Activated CD4-positive, alpha-beta T cell treated with anti-CD3 and anti-CD28 coated beads for 1 hour (primary cell): ENCODE measurements at places on chromosomes 1 and 21.

DNA sequence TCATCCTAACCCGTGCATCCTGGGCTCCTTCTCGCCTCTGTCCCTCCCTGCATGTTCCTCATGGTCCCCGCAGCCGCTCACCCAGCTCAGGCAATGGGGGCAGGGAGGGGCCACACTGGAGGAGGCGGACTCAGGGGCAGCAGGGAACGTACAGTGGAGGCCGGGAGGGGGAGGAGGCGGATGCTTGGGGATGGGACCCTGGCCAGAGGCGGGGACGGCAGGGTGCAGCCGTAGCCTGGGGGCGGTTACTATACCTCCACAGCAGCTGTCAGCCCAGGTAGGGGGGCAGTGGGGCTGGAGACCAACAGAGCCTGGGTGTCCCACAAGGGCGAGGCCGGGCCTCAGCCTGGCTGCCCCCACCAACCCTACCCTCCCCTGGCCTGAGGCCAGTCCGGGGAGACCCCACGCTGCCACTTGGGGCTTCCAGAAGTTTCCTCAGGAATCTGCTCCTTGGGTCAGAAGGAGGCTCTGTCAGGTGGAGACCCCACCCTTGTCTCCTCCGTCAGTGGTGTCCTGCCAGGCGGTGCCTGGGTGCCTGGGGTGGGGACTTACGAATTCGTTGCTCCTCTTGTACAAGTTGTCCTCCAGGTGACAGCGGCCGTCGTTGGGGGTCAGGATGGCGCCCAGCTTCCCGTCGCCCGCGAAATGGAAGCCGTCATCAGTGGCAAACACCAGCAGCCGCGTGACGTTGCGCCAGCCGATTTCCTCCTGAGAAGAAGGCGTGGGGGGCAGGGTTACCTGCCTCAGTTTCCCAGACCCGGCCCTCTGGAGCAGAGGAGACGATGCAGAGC is 20.7 kb downstream of the ITGB2 start:
- no peak for DNase-seq

DNA sequence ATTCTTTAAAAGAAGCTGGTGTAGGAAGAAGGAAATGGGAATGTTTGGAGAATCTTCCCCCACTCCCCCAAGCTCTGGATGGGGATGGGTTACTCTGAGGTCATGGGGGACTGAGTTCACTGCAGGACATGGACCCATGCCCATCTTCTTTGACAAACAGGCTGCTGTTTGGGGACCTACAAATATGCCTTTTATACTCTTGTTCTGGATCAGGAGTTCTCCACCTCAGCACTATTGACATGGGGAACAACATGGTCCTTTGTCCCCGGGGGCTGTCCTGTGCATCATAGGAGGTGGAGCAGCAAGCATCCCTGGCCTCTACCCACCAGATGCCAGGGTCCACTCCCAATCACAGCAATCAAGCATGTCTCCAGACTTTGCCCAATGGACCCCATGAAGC is 365.8 kb upstream of the C1orf174 start:
- no peak for DNase-seq

DNA sequence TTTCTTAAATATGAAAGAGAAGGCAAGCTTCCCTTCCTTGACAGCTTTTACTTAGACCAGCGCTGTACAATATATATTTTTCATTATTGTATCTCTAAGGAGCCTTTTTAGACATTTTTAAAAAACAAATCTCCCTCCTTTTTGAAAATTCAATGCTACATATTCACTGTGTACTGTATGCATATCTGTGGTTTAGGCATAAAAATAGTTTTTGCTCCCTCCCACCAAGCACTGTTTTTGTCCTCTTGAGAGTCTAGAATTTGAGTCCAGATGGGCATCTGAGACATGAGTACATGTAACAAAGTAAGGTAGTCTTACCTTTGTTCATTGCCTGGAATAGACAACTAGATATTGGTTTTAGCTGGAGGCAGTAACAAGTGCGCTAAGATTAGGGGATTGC is 488.5 kb upstream of the RUNX1 start:
- DNase-seq, result no peak

- DNase-seq, result no peak
These were observed 8.3 kb upstream of the CHD5 start for GRCh38 chr1:6188466-6188865.

GRCh38 chr1:208917723-208918122 is 665.8 kb upstream of the CAMK1G start:
- DNase-seq, result no peak

DNA sequence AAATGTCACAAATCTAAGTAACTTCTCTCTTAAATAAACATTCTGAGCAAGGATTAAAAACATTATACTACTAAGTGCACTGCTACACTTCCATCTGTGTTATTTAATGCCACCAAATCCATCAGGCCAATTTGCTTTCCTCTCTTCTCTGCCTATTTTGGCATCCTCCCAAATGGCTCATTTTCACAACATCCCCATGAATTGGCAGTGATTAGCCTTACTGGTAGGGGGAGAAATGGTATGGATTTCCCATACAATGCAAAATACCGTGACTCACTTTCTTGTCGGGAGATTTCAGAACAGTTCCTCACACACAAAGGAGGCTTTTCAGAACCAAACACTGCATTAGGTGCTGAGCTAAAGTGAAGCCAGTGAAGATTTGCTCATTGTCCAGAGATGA is 195.7 kb downstream of the MIS18A start:
- DNase-seq, result no peak

DNA sequence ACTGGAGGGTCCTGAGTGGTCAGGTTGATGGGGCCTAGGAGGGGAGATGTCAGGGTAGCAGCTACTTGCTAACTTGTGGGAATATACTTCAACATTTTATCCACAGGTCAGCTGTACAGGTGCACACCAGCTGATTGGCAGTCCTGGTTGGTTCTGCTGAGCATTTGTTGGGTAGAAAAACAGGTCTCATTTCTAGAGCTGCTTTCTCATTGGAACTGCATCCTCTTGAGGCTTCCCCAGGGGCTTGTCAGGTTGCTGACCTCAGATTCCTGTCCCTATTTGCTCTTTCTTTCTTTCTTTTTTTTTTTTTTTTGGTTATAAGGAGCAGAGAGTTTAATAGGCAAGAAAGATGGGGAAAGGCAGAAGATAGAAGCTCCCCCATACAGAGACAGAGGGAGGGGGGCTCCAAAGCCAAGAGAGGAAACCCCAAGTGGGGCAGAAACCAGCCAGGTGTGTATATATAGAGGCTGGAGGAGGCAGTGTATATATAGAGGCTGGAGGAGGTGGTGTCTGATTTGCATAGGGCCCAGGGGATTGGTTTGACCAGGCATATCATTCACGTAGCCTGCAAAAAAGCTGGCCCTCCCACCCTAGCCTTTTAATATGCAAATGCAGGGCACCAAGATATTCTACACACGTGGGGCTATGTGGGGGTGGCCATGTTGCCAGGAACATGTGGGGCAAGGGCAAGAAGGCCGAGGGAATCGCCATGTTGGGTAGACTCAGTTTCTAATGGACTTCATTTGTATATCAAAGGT is 57.3 kb upstream of the STUM start:
- DNase-seq, result no peak

- DNase-seq, result no peak
These were observed 28.7 kb upstream of the ARTN start for GRCh38 chr1:43904660-43905551.

- DNase-seq, result peak; percentile 92
These were observed 1.6 kb upstream of the MMP23B start for GRCh38 chr1:1630191-1630964.

DNA sequence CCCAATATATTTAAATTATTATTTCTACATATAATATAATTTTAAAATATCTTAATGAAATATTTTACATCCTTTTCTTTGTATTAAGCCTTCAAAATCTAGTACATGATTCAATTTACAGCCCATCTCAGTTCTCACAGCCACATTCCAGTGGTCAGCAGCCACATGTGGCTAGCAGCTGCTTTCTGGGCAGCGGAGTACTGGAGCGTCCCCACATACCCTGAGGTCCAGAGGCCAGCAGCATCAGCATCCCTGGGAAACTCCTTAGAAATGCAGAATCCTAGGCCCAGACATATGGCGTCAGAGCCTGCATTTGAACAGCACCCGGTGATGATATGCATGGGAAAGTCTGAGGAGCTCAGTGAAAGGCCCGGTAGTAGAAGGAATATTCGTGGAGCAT is 8.6 kb upstream of the LHX4 start:
- no peak for DNase-seq

- no peak for DNase-seq
These were observed 2.9 kb downstream of the COL9A2 start for GRCh38 chr1:40313958-40314720.

DNA sequence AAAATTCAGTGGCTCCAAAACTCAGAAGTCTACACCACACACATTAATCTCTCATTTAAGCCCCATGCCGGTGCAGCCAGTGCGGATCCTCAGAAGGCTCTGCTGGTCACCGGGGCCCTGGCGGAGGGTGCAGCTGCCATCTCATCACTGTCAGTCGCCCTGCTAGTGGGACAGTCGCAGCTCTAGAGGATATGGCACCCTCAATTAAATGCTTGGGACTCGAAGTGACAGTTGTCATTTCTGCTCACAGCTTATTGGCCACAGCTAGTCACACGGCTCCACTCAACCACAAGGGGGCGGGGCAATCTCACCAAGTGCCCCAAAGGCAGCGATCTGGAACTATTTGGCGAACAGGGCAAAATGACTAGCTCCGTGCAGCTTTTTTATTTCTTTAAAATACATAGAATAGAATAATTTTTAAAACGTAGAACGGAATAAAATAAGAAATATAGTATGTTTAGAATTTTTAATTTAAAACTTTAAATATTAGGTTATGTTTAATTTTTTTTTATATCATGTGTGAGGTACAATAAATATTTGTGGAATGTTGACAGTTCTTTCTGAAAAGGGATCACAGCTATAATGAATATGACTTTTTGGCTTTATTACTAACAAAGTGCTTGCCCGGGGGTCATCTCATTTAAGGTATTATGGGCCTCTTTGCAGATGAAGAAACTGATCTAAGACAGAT is 8.0 kb upstream of the MAN1C1 start:
- peak; percentile 80 for DNase-seq
